ENCODE measurements at places on chromosomes 6 and 20.

DNA sequence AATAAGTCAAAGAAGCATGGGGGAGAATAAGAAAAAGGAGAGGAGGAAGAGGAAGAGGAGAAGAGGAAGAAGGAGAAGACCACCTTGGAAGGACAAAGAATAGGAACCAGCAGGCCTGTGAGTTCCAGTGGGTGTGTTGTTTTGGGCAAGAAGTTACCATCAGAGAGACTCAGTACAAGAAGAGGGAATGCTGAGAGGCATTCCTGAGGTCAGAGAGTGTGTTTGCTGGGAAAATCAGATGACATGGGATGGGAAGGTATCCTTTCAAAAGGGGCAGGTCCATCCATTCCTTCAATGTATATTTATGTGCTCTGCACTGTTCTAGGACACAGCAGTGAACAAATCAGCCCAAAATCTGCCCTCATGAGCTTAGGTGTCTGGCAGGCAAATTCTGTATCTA lies 40.5 kb upstream of the PRIM2 start:
- DNase-seq = no peak

- DNase-seq = no peak
Measured at GRCh38 chr6:137165375-137166246, 7.8 kb downstream of the IL22RA2 start.

GRCh38 chr20:6811262-6812035 lies 44.0 kb downstream of the BMP2 start:
- no peak for DNase-seq

- DNase-seq = no peak
Measured at GRCh38 chr6:159102373-159103160, 57.8 kb upstream of the TAGAP start.

GRCh38 chr6:121932076-121932991 lies 467.1 kb upstream of the HSF2 start:
- DNase-seq = no peak

DNA sequence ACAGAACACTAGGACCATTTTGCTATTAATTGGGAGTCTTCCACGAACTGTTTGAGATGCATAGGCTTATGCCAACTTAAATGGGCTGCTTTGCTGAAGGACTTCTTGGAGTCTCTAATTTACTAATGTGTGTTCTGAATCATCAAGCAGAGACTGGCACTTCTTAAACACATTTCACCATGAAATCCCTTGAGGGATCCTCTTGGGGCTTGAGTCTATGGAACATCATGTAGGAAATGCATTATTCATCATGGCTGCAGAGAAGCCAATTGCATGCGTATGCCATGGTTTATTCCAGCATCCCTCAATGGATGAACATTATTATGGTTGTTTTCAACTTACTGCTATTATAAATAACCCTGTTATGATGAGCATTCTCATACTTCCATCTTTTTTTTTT lies 73.4 kb downstream of the FGD2 start:
- DNase-seq = no peak

- DNase-seq = no peak
Measured at GRCh38 chr6:148272597-148272996, 70.0 kb upstream of the SASH1 start.

DNA sequence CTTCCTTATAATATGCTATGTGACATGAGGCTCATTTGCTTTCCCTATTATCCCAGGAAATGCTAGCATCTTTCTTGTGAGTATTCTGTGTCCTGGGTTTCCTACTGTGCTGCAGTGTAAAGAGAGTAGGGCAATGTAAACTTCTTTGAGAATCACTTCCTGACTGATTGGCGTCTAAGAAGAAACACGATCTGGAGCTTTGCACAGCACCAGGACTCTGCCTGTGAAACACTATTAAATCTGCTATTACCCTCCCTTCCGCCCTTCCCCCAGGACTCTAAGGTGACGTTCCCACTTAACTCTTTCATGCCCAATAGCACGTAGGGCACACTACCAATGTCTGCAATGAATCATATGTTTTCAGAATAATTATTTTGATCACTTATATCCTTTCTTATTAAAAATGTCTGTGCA lies 607.3 kb upstream of the CITED2 start:
- DNase-seq = no peak

DNA sequence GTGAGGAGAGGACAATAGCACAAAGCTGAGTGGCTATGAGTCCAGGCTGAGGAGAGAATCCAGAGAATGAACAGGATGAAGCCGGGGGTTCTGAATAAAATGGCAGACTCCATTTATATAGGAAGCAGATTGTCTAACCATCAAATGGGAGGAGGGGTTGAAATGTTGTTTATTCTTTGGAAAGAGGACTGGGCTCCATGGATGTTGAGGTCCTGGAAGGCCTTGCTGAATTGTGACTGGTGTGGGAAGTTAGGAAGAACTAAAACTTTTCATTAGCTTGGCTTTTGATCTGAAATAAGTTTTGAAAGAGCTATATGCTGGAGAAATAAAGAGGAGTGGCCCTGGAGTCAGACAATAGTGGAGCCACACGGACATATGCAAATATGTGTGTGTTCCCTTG lies 647.8 kb downstream of the RNF144B start:
- no peak for DNase-seq

DNA sequence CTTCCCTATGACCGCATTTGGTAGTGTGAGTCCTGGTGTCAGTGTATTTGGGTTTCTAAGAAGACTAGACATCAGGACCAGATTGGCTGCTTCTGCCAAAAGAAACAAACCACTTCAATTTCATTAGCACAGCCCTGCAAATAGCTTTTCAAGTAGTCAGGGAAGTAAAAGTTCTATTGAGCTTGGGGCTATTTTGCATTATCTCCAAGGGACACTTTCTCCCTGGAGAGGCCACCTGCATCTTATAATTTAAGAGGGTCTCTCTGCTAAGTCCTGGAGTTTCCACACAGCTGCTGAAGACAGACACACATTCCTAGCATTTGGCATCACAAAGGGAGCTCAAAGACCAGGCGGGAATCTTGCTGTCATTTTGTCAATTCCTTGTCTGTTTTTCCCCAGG lies 141.2 kb downstream of the BMP2 start:
- DNase-seq = no peak

DNA sequence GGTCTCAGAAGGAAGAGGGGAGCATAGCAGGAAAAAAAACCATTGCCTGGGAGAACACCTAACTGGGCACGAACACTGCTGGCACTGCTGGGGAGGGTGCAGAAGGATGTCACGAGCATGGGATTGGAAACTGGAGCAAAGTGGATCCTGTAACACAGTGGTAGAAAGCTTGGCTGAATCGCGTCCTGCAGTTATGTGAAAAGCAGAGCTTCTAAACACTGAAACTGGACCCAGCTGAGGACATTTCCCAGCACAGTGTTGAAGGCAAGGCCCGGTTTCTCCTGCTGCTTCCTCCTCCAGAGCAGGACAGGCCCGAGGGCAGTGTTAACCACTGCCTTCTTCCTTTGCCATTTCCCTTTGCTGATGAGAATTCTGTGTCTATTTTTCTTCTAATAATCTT lies 6.7 kb downstream of the APMAP start:
- peak; percentile 1 for DNase-seq

DNA sequence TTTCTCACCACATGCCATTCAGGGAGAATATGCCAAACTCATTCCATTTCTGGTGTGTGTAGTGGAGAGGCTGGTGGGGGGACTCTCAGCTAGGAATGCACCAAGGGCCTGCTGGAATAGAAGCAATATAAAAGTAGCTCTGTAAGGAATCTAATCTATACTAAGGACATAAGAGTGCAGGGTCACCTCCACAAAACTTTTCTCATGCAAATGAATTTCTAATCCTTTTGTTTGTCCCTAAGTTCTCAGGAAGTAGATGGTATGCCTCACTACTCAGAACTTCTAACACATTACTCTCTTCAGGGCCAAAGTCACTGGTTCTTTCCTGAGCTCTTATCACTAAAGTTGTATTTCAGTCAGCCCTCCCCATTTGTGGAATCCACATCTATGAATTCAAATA lies 427.2 kb downstream of the C6orf118 start:
- DNase-seq = no peak

DNA sequence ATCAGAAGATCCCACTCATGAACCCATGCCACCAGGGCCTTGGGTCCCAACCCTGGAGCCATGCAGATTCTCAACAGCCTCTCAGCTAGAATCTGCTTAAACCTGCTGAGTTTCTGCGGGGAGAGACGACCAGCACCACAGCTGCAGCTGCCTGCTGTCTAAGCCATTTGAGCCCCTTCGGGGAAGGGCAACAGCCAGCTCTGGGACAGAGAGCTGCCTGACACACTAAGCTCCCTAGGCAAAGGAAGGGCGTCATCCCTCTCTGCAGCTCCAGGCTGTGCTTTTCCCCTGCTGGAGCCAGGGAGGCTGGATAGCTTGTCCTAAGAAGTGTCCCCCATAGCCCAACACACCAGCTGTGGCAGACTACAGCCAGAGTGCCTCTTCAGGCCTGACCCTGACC lies 182.5 kb downstream of the OTOR start:
- no peak for DNase-seq

- no peak for DNase-seq
Measured at GRCh38 chr6:167116109-167116837, 6.6 kb upstream of the CCR6 start.

DNA sequence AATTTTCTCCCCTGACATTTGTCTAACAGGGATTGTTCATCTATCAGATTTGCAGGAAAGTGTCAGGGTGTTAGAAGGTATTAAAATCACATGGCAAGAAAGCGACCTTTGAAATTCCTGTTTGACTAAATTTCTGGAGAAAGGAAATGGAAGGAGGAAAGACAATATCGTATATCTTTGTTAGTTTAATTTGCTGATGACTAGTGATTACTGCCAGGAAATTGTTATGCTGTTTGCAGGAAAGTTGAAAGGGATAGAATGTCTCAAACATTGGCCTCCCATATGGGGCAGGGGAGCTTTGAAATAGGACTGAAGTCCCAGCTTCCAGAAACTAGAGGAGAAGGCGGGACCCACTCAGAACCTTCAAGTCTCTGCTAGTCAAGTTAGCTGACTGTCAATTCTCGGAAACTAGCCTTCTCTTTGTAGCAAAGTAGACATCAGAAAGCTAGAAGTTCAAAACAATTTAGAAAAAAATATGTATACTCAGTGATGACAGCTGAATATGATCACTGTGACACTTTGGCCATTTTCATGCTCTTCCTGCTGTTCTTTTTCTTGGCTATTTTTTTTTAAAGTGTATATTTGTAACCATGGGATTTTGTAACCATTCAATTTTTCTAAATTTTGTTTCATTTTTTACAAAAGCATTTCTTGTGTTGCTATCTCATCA lies 53.4 kb upstream of the RALGAPA2 start:
- no peak for DNase-seq

GRCh38 chr20:24949756-24950127 lies 673 bp downstream of the CST7 start:
- no peak for DNase-seq

GRCh38 chr20:38809942-38810341 lies 4.4 kb downstream of the PPP1R16B start:
- DNase-seq = no peak

DNA sequence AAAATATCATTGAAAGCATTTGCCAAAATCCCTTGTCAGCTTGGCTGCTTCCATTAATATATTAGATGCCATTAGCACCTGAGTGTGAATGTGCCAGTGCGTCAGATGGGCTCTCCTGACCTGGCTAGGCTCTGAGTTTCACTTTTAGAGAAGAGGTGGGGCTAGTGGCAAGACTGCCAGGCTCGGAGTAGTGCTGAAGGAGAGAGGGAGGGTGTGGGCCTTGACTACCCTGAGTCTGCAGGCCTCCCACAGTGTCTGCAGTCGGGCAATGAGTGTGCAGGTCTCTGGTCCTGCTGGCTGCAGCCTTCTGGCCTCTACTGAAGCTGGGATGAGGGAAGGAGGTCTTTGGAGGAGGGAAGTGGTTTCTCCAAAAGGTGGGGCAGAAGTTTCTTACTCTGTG lies 34.6 kb upstream of the PNPLA1 start:
- no peak for DNase-seq

DNA sequence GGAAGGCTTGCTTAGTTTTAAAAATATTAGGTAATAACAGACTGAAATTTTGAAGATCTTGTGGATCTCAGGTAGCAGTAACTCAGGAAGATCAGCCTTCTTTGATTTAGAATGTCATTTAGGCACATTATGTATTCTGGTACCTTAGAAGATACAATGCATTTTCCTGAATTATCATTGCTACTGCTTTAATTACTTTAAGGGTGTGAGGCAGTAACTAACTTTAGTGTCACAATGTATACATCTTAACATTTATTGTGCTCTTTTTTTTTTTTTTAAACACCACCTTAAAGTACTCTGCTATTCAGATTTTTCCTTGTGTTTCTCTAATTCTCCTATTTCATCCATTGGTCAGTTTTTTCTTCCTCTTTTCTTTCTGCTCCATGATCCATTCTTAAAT lies 13.3 kb downstream of the MAPK14 start:
- no peak for DNase-seq

- no peak for DNase-seq
Measured at GRCh38 chr6:54173089-54173488, 61.8 kb downstream of the MLIP start.

GRCh38 chr6:130575557-130575956 lies 209.7 kb downstream of the TMEM200A start:
- no peak for DNase-seq

DNA sequence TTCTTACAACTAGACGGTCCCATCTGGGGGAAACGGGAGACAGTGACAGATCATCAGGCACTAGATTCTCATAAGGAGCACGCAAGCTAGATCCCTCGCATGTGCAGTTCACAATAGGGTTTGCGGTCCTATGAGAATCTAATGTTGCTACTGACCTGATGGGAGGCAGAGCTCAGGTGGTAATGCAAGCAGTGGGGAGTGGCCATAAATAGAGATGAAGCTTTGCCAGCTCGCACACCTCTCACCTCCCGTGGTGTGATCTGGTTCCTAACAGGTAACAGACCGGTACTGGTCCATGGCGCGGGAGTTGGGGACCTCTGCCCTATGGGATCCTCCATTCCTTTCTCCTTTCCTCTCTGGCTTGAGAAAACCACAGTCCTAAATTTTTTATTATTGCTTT lies 63.8 kb downstream of the TPD52L1 start:
- DNase-seq = no peak

- no peak for DNase-seq
Measured at GRCh38 chr6:140178935-140179334, 804.5 kb upstream of the CITED2 start.
